ENCODE measurements at places on chromosomes 12 and 14. TPM values are rescaled to one million over a fixed set of nuclear protein-coding genes. Genes with fewer than 3 reads are reported as not detected.

- no peak for DNase-seq
Observed at GRCh38 chr12:15688838-15689625, 100.2 kb downstream of the EPS8 start.

The CMTM5 gene
- not detected for polyA plus RNA-seq

DNA sequence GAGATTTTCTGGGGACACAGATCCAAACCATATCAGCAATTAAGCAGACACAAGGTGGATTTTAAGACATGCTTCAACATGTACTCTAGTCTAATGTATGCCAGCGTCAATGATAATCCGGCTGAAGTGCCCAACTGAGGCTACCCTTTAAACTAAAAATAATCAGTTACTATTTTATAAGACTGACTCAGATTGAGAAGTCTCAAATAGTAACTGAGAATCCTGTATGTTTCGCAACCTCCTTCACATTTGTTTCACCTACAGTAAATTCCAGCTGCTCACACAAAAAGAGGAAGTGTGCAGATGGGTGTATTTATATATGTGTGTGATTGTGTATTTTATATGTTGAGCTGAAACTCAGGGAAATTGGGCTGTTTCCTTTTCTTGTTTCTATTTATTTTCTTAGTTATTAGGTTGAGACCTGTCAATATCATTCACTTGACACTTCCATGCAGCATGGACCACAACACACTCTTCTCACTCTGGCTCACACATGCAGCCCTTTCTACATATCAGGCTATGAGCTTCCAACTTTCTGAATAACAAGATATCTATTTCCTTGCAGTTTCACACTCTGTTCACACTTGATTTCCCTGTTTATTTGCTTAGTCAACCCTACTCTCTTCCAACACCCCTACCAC, 1224.9 kb upstream of the TMEM132C start:
- no peak for DNase-seq

GRCh38 chr14:20470603-20470901, 1.3 kb downstream of the PNP start:
- DNase-seq, result no peak

The CLEC1B gene
- not detected for polyA plus RNA-seq

The GLT8D2 gene
- polyA plus RNA-seq, result 1.4 TPM

- no peak for DNase-seq
Observed at GRCh38 chr14:103854822-103855733, 7.7 kb upstream of the PPP1R13B start.

GRCh38 chr14:81302638-81303037, 81.9 kb upstream of the GTF2A1 start:
- DNase-seq, result no peak

DNA sequence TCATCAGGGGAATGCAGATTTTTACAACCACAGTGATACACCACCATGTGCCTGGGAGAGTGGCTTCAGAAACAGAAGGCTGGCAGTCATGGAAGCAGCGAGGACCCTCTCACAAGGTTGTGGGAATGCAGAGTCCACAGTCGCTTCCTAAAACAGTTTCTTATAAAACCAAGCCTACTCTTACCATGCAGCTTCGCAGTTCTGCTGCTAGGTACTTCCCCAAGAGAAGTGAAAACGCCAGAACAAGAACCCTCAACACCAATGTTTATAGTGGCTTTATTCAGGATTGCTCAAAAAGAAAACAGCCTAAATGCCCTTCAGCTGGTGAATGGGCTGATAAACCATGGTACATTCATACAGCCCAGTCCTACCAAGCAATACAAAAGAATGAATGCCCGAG, 87.2 kb downstream of the DDX51 start:
- DNase-seq, result no peak

DNA sequence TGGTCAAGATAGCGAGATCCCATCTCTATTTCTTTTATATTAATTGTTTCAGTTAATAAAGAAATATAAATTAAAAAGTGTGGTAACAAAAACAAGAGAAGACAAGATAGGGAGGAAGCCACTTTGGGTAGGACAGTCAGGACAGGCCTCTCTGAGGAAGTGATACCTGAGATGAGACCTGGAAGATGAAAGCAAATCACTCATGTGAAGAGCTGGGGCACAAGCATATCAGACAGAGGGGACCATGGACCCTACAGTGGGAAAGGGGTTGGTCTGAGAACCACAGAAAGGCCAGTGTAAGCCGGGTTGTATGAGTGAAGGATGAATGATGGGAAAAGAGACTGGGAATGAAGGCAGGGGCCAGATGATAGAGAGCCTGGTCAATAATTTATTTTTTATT, 1.8 kb upstream of the MED6 start:
- DNase-seq, result no peak

The PLA2G1B gene
- polyA plus RNA-seq, result not detected

- no peak for DNase-seq
Observed at GRCh38 chr12:108995370-108995992, 25.4 kb downstream of the SVOP start.

DNA sequence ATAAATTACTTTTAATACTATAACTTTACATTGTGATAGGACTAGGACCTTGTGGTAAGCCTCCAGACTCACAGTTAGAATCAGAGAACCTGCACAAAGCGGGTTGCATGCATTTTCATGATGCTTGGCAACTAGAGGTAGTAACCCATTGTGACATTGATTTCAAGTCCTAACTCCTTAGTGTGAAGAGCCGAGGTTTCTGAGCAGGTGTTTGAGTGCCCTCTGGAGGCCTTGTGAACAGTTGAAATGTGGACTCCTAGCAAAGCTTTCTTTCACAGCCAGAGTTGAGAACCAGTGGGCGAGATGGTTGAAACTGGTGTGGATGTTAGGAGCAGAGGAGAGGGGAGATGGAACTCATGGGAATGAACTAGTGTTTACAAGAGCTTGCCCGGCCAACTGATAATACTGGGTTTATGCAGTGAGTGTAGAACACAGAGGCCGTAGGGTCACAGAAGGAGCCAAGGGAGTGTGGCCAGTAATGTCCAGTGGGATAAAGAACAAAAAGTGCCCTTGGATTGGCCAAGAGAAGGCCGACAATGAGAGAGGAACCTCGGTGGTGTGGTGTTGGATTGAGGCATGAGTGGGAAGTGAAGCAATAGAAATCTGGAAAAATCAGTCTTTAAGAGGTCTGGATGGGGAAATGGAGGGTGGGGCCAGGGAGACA, 10.9 kb downstream of the ZNF664 start:
- DNase-seq, result no peak

DNA sequence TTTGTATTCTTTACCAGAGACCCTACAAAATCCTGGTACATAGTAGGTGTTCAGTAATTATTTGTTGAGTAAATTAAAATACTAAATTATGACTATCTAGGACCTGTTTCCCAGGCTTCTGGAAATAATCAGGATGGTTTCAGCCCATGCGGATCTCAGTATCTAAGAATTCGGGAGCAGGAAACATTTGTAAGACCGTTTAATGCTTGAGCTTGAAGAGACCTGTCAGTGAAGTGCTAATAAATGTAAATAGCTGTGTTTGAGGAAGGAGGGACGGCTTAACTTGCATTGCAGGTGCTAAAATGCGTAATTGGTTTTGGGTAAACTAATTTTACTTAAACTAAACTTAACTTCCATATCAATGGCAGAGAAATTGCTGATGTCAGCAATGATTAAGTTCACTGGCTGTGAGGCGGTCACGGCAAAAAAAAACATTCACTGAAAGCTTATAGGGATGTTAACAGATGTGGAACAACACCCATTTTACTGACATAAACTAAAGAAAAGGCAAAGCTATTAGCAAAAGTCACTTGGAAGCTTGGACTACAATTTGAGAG, 28.6 kb upstream of the AEBP2 start:
- DNase-seq, result no peak

- no peak for DNase-seq
Observed at GRCh38 chr12:10191865-10192264, 13.0 kb downstream of the TMEM52B start.

DNA sequence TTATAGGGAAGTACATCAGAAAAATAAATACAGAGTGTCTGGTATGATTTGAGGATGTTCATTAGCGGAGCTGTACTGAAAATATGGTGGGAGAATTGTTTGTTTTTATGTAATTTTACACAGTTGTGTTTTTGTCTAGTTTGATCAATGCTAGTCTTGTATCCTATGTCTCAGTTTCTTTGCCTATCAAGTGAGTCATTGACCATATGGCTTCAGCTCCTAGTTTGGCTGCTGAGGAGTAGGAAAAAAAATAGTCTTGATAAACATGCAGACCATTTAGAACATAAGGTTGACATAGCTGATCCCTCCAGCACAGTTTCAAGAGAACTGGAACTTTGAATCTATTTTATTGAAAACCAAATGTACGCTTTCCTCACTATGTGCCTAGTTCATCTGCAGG, 1292.1 kb upstream of the FLRT2 start:
- no peak for DNase-seq

DNA sequence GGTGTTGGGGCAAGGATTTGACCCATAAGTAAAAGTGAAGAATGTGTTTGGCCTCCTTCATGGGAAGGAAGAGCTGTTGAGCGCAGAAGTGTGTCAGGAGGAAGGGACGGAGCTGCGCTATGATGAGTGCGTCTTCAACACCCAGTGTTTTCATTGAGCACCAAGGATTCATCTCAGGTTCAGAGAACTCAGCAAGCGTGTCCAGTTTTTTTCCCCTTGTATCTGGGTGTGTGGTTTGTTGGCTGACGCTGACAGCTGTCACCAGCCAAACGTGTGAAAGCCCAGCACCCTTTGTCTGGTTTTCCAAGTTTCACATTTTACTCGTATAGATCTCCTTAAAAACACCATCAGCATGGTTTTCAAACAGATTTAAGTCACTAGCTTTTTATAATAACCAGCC, 12.3 kb downstream of the EP400 start:
- no peak for DNase-seq

DNA sequence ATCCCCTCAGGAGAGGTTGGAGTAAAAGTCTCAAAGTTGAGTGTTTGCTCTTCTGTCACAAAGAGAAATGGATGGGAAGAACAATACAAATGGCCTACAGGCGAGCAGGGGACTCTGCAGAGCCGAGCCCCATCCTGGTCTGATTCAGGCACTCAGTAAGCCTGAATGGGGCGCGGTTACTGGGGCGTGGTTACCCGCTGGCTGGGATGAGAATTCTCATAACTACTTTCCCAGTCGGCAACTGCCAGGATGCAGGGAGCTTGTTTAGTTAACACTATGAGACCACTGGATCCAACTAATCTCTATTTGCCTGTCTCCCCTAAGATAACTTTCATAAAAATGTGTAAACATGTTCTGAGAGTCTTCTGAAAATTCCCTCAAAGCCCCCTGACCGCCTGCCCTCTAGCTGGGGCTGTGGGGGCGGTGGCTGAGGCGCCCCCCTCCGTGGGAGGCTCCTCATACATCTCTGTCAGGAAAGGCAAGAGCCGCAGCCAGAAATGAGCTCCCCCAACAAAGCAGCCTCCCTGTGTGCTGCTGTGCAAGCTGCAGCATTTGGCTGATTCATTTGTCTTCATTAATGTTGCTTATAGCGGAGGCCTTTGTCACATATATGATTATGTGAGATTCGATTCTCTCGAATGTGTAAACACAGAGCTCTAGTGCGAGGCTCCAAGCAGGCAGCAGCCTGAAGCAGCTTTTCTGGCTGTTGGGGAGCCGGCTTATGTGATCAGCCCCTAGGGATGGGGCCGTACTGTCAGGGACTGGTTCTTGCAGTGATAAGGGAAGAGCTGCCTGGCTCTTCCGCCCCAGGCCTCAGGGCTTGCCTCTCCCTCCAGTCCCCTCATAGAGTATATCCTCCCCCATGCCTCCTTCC, 126.1 kb upstream of the ARHGAP5 start:
- DNase-seq, result no peak

GRCh38 chr14:28088125-28088524, 678.5 kb upstream of the FOXG1 start:
- no peak for DNase-seq

- DNase-seq, result no peak
Observed at GRCh38 chr12:122059203-122059960, 19.2 kb upstream of the MLXIP start.

- DNase-seq, result no peak
Observed at GRCh38 chr14:85058150-85058549, 471.8 kb upstream of the FLRT2 start.

GRCh38 chr12:59603754-59604153, 7.9 kb downstream of the SLC16A7 start:
- no peak for DNase-seq

GRCh38 chr14:23941669-23942068, 11.9 kb upstream of the DHRS4 start:
- no peak for DNase-seq

GRCh38 chr12:53825246-53826081, 73.7 kb upstream of the CISTR start:
- DNase-seq, result no peak

The PTPRB gene
- polyA plus RNA-seq, result 0.65 TPM

The AHNAK2 gene
- polyA plus RNA-seq, result 198 TPM
